ENCODE measurements at places on chromosomes 7 and 10. TPM values are rescaled to one million over a fixed set of nuclear protein-coding genes. Genes with fewer than 3 reads are reported as not detected.
A peak's percentile ranks its signal among the peaks of the same experiment; 100 is the strongest.

- no peak for DNase-seq
Observed at GRCh38 chr7:97270280-97270679, 152.8 kb downstream of the SDHAF3 start.

- no peak for DNase-seq
Observed at GRCh38 chr7:130593033-130593432, 75.5 kb downstream of the COPG2 start.

GRCh38 chr7:87580636-87581035 lies 20.0 kb downstream of the ABCB1 start:
- DNase-seq, result no peak

DNA sequence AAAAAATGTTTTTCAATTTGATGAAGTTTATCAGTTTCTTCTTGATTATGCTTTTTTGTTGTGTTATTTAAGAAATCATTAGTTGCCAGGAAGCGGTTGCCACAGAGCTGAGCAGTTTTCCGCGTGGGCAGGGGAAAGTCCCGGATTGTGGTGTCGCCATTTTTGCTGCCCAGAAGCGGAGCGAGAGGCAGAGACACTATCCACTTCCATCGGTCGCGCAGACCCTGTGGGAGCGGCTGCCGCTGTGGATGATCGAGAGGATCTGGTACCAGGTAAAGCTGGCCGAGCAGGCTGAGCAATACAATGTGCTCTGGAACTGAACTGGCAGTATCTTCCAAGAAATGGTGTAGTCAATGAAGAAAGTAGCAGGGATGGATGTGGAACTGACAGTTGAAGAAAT lies 119.8 kb downstream of the ZNF736 start:
- no peak for DNase-seq

DNA sequence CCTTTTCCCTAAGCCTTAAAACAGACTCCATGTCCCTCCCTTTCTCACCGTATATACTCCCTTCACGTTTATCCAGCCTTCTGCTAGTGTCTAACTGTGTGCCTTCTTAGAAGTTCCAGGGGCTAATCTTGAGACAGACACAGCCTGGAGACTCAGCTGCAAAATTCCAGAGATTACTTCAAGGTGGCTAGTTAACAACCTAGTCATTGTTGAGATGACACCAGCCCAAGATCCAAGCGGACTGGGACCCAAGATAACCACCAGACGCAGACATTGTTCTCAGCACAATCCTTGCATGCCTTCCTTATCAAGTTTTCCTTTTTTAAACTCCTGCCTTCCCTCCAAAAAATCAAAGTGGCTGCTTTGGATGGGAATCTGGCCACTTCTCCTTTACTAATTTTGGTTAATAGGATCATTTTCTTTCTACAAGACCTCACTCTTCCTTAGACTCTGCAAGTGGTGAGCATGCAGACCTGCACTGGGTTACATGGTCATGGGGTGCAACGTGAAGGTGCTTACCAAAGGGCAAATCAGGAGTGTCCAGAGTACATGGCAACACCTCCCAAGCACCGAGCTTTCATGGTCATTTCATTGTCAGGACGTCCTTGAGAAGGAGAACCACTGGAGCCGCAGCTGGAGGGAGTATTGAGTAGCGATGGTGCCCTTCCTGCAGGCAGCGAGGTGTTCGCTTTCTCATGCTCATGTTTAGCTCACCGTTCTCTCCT lies 69.7 kb downstream of the ANLN start:
- DNase-seq, result peak; percentile 17

DNA sequence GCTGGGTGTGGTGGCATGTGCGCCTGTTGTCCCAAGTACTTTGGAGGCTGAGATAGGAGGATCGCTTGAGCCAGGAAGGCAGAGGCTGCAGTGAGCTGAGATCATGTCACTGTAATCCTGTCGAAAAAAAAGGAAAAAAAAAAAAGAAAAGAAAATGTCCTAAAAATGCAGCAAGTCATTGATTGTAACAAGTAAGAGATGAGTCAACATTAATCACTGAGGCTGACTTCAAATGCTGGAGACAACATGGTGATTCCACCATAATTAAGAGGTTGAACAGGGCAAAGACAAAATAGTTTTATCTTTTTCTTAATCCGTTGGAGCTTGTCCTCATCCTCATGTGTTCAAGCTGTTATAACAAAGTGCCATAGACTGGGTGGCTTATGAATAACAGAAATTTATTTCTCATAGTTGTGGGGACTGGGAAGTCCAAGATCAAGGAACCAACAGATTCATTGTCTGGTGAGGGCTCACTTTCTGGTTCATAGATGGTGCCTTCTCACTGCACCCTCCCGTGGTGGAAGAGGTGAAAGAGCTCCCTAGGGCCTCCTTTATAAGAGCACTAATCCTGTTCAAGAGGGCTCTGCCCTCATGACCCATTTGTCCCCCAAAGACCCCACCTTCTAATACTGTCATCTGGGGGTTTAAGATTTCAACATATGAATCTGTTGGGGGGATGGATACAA lies 60.3 kb downstream of the TBXAS1 start:
- DNase-seq, result no peak

Gene ASZ1
- 0.70 TPM for polyA plus RNA-seq

Gene EGR2
- polyA plus RNA-seq, result 0.94 TPM

Gene NUB1
- 30.6 TPM for polyA plus RNA-seq

Gene C10orf67
- polyA plus RNA-seq, result 0.16 TPM

- DNase-seq, result no peak
Observed at GRCh38 chr10:79079490-79080355, 11.0 kb downstream of the ZMIZ1 start.

GRCh38 chr10:86506062-86506461 lies 15.5 kb downstream of the WAPL start:
- DNase-seq, result no peak

GRCh38 chr7:110861163-110861562 lies 229.8 kb upstream of the LRRN3 start:
- DNase-seq, result no peak

Gene HOXA11
- polyA plus RNA-seq, result not detected

Gene HHEX
- 0.43 TPM for polyA plus RNA-seq

DNA sequence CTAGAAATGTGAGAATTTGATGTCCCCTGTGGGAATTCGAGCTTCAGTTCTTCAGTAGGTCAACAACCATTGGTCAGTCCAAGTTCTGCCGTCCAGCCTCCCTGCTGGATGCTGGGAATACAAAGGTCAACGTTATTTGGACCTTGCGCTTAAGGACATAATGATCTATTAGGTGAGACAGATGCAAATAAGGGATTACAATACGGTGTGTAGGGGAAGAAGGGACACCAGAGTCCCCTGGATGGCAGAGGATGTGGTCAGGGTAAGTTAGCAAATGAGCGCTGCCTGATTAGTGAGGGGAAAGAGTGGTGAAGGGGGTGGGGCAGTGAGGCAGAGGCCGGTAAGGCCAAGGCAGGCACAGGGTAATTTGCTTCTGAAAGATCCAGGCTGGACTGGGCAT lies 16.2 kb downstream of the CCNY start:
- DNase-seq, result no peak

- no peak for DNase-seq
Observed at GRCh38 chr7:157397036-157397720, 60.4 kb downstream of the DNAJB6 start.

DNA sequence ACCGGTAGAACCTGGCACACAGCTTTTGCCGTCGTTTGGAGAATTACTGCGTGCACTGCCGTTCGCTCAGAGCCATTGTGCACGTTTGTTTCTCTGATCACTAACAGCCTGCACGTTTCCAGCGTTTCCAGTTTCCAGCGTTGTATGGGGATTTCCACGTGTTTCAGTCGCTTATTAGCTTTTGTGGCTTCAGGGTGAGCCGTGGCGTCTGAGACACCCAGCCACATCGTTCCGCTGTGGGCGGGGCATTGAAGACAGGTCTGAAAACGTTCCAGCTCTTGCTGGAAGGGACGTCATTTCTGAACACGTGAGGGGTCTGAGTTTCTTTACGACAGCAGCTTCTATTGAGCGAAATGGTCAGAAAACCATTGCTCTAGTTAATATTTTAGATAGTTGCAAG lies 164.8 kb downstream of the DNAJB6 start:
- DNase-seq, result no peak

GRCh38 chr10:109774121-109774440 lies 149.2 kb downstream of the XPNPEP1 start:
- no peak for DNase-seq

DNA sequence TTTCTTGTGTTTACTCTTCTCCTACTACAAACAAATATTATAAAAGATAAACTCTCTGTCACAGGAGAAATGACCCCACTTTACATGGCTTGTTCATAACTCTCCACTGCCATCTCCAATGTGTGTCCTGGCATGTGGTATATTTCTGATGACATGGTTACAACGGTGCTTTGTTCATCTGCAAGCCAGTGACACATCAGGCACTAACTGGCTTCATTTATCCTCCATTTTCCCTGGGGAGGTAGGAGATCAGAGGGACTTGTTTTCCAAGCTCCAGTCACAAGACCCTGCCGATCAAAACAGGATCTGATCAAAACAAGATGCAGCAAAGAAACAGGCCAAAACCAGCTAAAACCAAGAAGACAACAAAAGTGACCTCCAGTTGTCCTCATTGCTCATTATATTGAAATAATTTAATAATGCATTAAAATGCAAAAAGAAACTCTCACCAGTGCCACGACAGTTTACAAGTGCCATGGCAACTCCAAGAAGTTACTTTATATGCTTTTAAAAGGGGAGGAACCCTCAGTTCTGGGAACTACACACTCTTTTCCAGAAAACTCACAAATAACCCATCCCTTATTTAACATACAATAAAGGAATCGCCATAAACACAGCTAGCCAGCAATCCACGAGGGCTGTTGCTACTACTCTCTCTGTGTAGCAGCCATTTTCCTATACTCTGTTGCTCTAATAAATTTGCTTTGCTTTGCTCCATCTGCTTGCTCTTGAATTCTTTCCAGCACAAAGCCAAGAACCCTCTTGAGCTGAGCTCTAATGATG lies 224.2 kb downstream of the XPNPEP1 start:
- DNase-seq, result no peak

Gene SLC39A12
- polyA plus RNA-seq, result 0.29 TPM

GRCh38 chr10:78974617-78975317 lies 94.0 kb upstream of the ZMIZ1 start:
- DNase-seq, result peak; percentile 50

Gene COBL
- polyA plus RNA-seq, result 0.07 TPM

Gene SRRM3
- 1.3 TPM for polyA plus RNA-seq

DNA sequence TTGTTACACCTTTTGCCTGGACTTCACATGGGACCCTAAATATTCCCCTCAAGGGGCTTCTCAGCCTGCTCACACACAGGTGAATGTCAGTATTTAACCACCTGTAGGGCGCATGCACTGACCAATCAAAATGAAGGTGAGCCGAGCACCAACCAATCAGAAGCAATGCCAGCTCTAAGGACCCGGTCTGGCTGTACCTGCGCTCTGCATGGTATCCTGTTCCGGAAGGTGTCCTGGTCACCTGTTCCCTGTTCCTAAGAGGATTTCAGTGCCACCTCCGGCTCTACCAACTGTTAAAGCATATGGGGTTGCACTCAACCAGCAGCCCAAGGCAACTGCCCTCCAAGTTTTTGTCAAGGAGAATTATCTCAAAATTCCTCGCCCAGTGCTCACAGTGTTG lies 18.4 kb upstream of the CALN1 start:
- no peak for DNase-seq

DNA sequence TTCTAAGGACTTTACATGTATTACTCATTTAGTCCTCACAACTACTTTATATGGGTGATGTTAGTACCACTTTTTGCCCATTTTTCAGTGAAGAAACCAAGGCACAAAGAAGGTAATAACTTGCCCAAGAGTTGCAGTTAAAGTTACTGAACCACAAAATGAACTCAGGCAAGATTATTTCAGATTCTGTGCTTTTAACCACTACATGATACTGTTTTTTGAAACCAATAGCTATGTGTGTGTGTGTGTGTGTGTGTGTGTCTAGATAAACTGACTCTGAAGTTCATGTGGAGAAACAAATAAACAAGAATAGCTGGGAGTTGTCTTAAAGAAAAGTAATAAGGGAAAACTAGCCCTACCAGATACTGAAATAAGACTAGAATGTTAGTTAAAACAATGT lies 60.8 kb upstream of the OIT3 start:
- DNase-seq, result no peak

DNA sequence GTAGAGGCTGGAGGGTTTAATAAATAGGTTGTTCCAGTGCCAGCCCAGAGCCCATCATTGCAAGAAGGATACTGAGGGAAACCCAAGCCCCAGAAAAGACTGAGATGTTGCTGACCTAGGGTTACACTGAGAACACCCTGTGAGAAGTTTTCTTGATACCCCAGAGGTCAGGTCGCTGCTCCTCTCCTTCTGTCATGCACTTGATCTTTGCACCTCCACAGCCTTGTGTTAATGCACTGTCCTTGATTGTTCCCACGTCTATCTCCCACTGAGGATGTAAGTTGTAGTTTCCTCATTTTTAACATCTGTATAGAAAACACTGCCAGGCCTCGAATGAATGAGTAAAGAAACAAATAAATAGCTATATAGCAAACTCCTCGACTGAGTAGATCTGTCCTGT lies 195.3 kb upstream of the AHR start:
- DNase-seq, result no peak

- no peak for DNase-seq
Observed at GRCh38 chr10:22609251-22609650, 105.1 kb downstream of the PIP4K2A start.

GRCh38 chr10:110076559-110077318 lies 69.0 kb downstream of the ADD3 start:
- DNase-seq, result no peak

Gene CHAT
- polyA plus RNA-seq, result not detected

Gene CYP3A4
- polyA plus RNA-seq, result not detected

DNA sequence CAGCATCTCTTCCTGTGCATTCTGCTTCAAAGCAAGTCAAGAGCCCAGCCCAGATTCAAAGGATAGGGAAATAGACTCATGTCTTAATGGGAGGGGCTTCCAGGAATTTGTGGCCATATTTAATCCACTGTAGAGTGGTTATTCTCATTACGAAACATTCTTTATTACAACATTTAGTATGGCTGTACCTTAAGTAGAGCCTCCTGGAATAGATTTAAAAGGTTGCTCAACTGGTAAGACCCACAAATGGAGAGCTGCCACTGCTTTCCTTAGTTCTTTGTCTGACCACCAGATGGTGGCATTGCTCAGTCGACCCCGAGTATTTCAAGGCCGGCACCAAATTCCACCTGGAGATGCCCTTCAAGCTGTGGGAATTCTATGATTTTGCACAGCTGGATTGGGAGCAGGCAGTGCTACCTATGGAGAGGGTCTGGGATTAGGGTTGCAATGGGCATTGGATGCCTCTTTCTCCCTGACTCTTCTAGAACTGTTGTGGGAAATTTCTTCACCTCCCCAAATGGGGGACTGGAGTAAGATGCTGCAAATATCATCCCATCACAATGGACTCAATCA lies 102.2 kb downstream of the RBM20 start:
- DNase-seq, result peak; percentile 85

Gene MOGAT3
- polyA plus RNA-seq, result not detected

All from cardiac muscle cell (in vitro differentiated cells and primary cell).